Lung microvascular endothelial cell (primary cell): ENCODE measurements at places on chromosomes 5 and 9.

GRCh38 chr9:81492710-81493447, 196.5 kb downstream of the TLE1 start:
- DNase-seq = peak; percentile 37

DNA sequence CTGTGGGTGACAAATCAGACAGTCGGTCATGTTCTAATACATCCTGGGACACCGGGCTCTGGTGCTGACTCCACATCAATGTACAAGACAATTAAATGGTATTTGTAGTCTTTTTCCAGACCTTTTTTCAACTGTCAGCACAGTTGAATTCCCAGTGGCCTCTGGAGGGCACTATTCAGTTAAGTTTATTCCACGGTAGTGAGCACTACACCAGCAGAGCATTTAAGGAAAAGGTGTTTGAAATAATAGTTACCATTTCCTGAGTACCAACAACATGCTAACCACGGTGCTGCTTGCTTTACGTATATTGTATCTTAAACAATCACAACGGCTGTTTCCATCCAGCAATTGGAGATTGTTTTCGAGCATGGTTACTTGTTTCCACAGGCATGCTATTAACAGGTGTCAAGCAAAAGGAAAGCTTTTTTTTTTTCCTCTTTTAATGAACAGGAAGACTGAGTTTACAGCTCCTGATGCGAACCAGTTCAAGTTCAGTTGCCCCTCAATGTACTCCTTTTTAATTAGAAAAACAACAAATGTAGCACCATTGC, 186.7 kb downstream of the PDZD2 start:
- DNase-seq = peak; percentile 77

- DNase-seq = no peak
Observed at GRCh38 chr5:131466171-131466766, 168.8 kb downstream of the RAPGEF6 start.

DNA sequence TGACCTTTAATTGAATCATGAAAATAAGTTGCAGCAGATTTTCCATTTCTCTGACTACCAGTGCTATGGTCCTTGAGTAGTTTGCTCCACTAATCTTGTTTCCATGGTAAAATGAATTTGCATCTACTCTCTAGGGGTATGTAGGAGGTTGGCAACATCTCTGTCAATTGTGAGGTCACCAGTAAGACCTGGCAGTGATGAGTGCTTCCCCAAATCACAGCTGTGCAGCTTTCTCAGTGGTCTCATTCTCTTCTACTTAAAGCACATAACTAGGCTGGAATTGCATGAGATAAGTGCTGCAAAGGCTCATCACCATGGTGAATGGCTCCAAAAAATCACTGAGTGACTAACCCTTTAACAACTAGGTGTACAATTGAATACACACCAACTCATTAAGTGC, 36.3 kb downstream of the ADAMTS19 start:
- no peak for DNase-seq

- DNase-seq = no peak
Observed at GRCh38 chr5:41459557-41459956, 50.8 kb downstream of the PLCXD3 start.

DNA sequence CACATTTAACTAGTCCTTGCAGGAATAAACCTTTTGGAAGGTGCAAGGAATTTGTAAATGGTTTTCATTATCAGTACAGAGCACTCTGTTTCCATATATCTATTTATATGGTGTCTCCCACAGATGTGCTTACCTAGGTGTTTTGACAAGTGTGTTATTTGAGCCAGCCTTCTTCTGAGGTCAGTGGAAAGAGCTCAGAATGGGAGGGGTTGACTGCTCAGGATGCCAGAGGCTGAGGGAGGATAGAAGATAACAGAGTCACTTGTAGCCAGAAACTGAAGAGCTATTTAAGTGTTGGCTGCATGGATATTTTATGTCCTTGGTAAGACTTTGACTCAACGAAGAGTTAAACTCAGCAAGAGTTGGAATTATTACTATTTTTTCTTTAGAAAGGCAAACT, 5.0 kb downstream of the CMYA5 start:
- no peak for DNase-seq

GRCh38 chr9:136958473-136958872, 6.4 kb downstream of the LCN12 start:
- no peak for DNase-seq

DNA sequence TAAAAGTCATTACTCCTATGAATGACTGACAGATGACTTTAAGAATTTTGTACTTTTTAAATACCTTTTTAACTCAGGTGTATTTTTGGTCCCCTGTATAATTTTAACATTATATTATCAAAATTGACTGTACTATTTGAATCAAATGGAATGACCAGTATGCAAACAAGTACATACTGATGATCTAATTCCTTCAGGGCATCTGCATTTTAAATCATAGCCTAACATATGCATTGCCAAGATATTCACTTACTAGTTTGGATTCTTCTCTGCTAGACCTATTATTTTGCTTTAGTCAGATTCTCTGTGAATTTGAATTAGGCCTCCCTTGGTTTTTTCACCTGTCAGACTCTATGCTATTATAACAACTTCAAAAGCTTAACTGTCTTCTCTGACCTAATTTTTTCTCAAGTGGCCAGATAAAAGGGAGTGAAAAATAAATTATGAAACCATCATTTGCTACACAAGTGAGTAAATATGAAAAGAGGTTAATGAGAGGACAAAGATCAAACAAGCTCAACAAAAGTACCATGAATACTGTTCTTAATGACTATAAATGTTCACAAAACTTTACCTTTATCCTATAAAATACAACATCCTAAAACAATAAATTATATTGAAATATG, 1505.2 kb upstream of the CDH9 start:
- no peak for DNase-seq

DNA sequence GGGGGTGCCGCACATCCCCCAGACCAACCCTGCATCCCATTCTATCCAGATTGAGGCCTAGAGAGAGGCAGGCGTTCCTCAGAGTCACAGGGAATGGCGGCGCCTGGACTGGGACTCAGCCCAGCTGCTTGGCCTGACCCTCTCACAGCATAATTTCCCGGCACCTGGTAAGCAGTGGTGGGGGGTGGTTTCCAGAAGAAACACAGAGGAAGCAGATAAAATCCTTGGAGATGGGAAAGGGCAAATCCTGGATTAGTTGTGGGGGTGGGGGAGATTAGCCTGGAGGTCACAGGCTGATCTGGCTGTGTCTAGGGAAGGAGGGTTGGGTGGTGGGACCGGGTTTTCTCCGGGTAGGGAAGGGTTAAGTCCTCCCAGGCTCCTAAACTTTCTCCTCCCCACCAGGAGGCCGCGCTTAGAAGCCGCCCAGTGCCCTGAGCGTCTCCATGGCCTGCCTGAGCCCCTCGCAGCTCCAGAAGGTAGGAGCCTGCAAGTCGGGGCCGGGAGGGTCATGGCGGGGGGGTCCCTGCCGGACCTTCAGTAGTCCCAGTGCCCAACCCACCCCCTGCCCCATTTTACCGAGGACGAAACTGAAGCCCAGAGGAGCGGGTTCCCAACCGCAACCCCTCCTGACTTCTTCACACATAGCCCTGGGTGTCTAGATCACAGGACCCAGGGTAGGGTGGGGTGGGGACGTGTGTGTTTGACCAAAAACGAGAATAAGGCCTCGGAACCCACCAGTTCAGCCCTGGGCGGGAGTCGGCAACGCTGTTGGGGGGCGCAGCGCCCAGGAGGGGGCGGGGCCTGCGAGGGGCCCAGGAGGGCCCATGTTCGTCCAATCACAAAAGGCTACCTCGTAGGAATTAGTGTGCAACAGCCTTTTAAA, 1.3 kb downstream of the PHYHD1 start:
- DNase-seq = no peak
